ENCODE measurements at places on chromosomes 3 and 15. TPM values are rescaled to one million over a fixed set of nuclear protein-coding genes. Genes with fewer than 3 reads are reported as not detected.

GRCh38 chr3:67863869-67864268 is 209.5 kb upstream of the SUCLG2 start:
- DNase-seq, result peak; percentile 13

DNA sequence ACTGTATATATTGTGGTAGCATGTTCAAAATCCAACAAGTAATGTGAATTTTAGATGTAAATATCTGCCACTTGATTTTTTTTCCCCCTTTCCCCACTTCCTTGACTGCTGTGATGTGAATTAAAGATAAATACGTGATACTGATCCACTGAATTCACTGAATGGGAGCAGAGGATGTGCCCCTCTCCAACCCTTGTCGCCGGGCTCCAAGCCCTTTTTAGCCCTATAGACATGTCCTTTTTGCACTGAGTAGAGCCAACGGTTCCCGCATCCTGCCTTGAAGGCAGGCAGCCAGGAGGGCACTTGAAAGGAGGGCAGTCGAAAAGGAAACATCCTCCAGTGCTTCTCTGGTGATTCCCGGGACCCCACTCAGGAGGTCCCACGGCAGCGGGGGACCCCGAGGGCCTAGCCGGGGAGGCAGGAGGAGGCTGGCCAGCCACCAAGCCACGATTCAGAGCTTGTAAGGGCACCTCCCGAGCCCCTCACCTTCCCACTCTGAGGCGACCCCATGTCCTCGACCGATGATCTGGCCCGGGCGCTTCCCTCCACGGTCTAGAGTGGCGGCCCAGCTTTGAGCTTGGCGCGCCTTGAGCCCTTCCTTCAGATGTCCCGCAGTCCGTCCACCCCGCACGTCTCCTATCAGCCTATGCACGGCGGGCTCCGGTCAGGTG is 901 bp upstream of the MANF start:
- DNase-seq, result no peak

TP63 gene
- total RNA-seq, result under 0.01 TPM

DNA sequence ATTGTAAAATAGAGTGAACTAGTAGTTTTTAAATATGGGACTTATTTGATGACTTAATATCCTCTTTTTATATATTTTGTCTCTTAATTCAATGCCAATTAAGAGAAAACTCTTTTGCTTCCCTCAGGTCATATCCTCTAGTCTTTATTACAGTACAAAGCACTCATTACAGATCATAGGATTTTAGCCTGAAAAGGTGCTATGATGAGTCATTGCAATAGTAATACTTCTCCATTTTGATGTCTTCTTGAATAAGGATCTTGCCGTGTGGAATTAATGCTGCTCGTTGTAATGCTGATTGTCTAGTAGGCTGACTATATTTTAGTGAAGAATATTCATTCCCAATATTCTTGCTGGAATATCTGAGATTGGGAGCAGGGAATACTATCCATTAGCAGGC is 612.2 kb upstream of the GOLIM4 start:
- DNase-seq, result no peak

DNA sequence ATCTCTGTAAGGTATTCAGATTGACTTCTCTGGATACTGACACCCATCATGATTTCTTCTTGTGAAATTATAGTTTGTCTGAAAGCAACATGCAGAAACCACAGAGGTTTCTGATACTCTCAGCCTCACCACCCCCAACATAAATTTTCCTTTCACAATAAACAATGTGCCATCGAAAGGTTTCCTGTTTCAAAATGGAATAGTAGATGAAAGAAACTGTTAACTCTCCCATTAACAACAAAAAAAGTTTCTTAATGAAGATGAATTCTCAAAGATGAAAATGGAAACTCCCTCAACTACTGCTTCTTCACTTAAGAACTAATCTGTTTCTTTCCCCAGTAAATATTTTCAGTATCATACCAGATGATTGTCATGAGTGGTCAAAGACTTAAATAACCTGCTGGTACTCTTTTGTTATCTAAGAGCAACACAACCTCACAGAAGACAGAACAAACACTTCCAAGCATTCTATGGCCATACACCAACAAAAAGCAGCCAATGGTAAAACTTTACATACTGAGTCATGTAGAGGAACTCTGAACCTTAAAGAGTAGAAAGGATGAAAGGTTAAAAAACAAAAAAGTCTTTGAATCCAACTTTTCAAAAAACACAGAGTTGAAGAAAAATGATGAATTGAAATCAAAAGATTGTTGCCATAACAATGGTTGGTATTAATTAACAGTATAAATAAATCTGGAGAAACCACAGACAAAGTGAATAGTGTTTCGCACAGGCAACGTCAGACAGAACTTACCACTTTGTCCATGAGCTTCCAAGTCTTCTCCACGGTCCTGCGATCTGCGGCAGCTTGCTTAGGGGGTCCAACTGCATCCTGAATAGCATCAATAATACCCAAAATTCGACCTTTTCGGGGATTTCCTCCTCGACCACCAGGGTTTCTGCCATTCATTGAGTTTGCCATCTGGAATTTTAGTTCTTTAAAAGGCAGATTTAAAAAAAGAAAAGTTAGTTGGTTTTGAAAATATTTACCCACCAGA is 1.9 kb downstream of the CBLB start:
- DNase-seq, result peak; percentile 26

DNA sequence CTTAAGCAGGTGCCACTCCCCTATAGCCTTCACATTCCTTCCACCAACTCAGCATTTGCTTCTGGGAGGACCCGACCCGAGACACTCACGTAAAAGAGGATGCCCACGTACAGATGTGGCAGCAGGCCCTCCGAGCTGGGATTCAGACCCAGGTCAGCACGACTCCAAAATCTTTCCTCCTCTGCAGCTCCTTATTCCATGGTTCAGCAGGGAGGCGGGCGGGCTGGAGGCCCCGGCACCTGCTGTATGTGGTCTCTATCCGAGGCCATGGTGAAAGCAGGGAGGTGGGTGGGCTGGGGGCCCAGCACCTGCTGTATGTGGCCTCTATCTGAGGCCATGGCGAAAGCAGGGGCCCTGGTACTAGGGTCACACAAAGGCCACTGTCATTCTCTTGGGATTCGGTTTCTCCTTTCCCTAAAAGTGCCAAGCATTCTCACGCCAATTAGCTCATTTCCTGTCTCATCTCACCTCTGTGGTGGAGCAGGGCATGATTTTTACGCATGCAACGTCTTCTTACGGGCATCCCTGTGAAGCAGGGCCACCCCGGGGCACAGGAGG is 5.9 kb upstream of the MUC4 start:
- no peak for DNase-seq

SLC9C1 gene
- total RNA-seq, result 1.7 TPM

PRICKLE2 gene
- 56.1 TPM for total RNA-seq

GRCh38 chr3:187848401-187848800 is 103.1 kb upstream of the BCL6 start:
- no peak for DNase-seq

GUCA1C gene
- 3.9 TPM for total RNA-seq

DNA sequence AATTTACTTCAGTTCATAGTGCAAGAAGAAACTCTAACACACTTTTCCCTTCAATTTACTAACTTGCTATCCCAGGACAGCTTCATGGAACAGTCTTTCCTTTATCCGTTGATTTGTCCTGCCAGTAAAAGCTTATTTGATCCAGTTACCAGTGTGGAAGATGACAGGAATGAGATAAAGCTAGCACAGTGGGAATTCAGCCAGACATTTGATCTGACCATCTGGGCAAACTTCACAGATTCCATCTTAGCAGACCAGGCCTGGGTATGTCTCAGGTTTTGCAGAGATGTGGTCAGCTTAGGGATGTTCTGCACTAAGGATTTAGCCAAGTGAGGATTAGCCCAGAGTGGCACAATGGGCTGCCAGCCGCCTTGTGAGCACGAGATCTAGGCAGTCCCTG is 19.7 kb downstream of the CEMIP start:
- DNase-seq, result no peak

MASP1 gene
- total RNA-seq, result 0.52 TPM

GRCh38 chr3:54818942-54819341 is 108.9 kb downstream of the LRTM1 start:
- DNase-seq, result peak; percentile 93

Measured in renal cortical epithelial cell (primary cell).